ENCODE measurements at places on chromosomes 2 and 18. TPM values are rescaled to one million over a fixed set of nuclear protein-coding genes. Genes with fewer than 3 reads are reported as not detected.

The IL1B gene
- polyA plus RNA-seq, result 1.2 TPM

The ST8SIA5 gene
- polyA plus RNA-seq, result 0.76 TPM

The ZNF804A gene
- 1.7 TPM for polyA plus RNA-seq

The KCNJ13 gene
- polyA plus RNA-seq, result 43.1 TPM

The GORASP2 gene
- 109 TPM for polyA plus RNA-seq

The UNC80 gene
- 0.43 TPM for polyA plus RNA-seq

The C1GALT1C1L gene
- polyA plus RNA-seq, result not detected

The RFTN2 gene
- polyA plus RNA-seq, result 2.0 TPM

The FLACC1 gene
- 0.34 TPM for polyA plus RNA-seq

The HRH4 gene
- polyA plus RNA-seq, result not detected

The ACOXL gene
- 0.57 TPM for polyA plus RNA-seq

The DSG2 gene
- 67.7 TPM for polyA plus RNA-seq

The COL4A3 gene
- polyA plus RNA-seq, result 1.6 TPM

The MAPK4 gene
- 1.9 TPM for polyA plus RNA-seq

The SUMO1 gene
- polyA plus RNA-seq, result 158 TPM

The RESP18 gene
- polyA plus RNA-seq, result not detected

The OXER1 gene
- 7.5 TPM for polyA plus RNA-seq

The PRKAG3 gene
- polyA plus RNA-seq, result 0.23 TPM

The TLX2 gene
- polyA plus RNA-seq, result not detected

The NXPH2 gene
- polyA plus RNA-seq, result 1.5 TPM

The PIKFYVE gene
- 6.1 TPM for polyA plus RNA-seq

The C2orf66 gene
- not detected for polyA plus RNA-seq

The COPS9 gene
- polyA plus RNA-seq, result 300 TPM

The SLC66A3 gene
- polyA plus RNA-seq, result 24.6 TPM

The CCBE1 gene
- 16.4 TPM for polyA plus RNA-seq

The RGPD3 gene
- not detected for polyA plus RNA-seq

The SCG2 gene
- 23.0 TPM for polyA plus RNA-seq

The LAMA3 gene
- 27.8 TPM for polyA plus RNA-seq

The CD226 gene
- polyA plus RNA-seq, result not detected

The CEBPZ gene
- polyA plus RNA-seq, result 21.5 TPM

The CCNYL1 gene
- polyA plus RNA-seq, result 12.0 TPM
